ENCODE measurements at places on chromosomes 12 and 14.

DNA sequence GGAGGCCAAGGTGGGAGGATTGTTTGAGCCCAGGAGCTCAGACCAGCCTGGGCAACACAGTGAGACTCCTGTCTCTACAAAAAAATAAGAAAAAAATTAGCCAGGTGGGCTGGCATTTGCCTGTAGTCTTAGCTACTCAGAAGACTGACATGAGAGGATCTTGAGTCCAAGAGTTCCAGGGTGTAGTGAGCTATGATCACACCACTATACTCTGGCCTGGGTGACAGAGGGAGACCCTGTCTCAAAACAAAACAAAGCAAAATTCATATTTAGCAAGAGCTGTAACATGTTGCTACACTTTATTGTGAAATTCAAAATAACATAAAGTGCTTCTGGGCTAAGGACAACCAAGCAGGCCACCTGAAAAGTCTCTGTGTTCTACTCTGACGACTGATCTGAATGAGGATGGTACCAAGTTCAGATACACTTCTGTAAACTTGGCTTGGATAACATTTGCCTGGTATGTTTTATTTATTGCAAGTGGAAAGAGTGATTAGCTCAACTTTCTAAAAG is 11.6 kb upstream of the STRN3 start:
- no peak for DNase-seq

DNA sequence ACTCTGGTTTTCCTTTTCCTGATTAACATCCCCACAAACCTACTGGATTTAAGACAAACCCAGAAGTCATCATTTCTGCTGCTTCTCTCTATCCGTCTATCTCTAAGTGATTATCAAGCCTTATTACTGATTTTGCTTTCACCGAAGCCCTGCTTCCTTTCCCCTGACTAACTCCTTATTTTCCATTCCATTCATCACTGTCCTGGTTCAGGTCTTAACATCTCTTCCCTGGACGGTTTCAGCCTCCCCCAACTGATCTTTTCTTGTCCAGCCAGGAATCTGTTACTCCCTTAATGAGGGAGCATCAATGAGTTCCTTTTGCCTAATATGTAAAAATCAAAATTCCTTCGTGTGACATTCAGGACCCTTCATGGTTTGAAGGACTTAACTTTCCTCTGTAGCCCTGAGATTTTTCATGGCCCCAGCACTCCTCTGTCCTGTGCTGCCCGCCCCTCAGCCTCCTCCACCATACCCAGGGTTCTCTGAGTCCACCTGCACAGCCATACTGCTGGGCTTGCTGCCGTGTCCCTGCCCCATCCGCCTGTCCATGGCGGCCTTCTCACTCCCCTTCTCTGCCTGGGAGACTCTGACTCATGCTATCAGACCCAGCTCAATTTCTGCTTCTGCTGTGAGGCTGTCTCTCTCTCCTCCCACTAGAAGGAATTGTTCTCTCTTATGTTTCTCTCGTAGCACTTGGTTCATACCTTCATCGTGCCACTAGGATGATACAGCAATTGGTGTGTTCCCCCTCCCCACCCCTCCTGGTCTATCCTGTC is 167.8 kb upstream of the HIF1A start:
- no peak for DNase-seq

DNA sequence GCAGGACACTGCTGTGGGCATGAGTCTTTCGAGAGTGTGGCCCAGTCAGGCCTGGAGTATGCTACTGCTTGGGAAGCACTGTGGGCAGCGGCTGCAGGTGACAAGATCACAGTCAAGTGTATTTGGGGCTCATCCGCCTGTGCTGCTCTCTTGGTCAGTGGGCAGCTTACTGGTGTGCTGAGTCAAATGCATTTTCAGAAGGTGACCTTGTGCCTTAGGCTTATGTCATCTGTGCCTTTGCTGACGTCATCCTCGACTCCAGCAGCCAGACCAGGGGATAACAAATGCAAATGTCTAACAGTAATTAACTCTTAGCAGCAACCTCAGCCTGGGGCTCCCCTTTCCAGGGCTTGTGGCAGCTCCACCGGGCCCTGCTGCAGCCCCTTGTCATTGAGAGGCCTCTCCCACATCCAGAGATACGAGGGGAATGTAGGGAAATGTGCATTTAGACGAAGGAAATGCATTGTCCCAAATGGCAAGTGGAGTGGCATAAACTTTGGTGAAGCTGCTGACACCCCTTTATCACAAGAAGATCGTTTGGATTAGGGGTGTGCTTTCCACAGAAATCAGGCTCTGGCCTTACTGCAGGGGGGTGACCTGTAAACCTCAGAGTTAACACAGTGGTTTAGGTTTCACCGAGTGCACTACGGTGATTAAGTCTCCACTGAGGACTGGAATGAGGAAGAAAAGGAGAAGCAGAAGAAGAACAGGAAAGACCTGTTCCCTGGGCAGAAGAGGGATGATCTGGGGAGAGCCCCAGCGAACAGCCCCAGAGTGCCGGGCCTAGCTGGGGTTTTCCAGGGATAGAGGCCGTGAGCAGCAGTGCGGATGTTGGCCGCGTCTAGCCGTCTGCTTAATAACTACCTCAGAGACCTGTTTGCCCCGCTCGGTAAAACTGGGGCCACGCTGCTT is 39.7 kb downstream of the PSMA6 start:
- no peak for DNase-seq

DNA sequence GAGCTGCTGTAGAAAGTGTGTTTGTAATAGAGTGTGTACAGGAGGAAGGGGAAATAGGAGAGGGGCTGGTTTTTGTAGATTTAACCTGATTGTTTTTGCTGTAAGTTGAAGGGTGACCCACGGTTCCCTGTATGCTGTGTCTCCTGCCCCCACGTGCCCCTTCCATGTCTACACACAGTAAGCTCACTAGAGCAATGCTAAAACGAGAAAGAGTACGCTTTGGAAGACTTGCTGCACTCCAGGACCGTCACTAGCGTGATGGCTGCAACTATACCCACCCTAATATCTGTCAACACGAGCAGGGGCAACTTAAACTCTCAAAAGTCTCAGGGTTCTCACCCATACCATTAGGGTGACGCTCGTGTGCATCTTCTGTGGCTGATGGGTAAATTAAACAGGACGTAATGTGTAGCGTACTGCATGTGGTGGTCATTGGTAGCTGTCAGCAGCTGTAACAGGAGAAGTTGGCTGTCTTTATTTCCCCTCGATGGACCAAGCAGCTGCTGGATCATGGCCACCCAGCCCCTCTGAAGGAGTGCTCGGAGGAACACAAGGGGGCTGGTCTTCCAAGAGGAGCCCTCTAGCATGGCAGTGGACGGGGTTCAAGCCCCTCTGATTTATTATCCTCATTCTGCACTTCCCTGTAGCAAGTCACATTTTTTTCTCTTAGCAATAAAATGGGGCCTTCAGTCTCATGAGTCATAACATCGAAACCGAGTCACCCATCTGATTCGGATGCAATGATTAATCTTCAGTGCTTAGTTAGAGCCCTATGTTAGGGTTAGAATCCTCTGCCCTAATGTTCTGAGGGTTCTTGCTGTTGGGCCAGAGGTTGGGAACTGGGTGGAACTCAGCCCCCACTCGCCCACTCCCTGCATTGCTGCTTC is 14.0 kb downstream of the CCND2 start:
- no peak for DNase-seq

GRCh38 chr12:11174022-11174421 is 3.0 kb downstream of the SMIM10L1 start:
- no peak for DNase-seq

DNA sequence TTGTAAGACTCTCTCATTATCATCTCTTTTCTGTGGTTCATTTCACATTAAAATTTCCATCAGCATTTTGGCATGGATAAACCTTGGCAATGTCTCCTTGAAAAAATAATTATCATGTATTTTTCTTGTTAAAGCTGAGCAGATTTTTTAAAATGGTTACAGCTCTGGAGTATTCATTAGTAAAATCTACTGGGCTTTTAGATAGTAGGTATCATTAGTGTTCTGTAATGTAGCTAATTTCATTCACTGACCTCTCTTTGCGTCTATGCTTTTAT is 36.9 kb upstream of the CDK17 start:
- no peak for DNase-seq

GRCh38 chr12:52049286-52049685 is 2.0 kb upstream of the NR4A1 start:
- DNase-seq: no peak

- no peak for DNase-seq
Observed at GRCh38 chr12:71725011-71725410, 29.7 kb upstream of the RAB21 start.

DNA sequence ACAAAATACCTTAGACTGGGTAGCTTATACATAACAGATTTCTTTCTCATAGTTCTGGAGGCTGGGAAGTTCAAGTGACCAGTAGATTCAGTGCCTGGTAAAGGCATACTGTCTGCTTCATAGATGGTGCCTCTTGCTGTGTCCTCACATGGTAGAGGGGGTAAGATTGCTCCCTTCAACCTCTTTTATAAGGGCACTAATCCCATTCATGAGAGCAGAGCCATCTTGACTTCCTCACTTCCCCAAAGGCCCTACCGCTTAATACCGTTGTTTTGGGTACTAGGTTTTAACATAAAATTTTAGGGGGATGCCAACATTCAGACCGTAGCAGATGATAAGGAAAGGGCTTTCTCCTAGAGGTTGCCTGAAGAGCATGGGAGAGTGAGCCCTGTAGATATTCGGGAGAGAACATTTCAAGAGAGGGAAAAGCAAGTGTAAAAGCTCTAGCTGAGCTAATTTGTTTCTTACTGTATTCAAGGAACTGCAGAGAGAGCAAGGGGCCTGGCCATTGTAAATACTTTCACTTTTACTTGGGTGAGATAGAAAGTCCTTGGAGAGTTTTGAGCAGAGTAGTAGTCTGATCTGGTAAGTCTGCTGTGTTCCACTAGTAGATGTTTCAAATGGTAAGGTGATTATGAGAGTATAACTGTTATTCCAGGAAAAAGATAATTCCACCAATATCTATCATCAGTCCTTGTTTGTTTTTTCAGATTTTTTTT is 27.3 kb downstream of the FRS2 start:
- no peak for DNase-seq

- no peak for DNase-seq
Observed at GRCh38 chr14:92646952-92647796, 101.3 kb downstream of the LGMN start.

GRCh38 chr14:68790644-68791077 is 2.2 kb downstream of the ZFP36L1 start:
- no peak for DNase-seq

- no peak for DNase-seq
Observed at GRCh38 chr12:14422516-14423230, 57.2 kb downstream of the ATF7IP start.

All from stimulated activated CD8-positive, alpha-beta memory T cell treated with anti-CD3 and anti-CD28 coated beads, Interleukin-7, amount 100 ng/mL, for 1 hour (primary cell).